ENCODE measurements at places on chromosomes 2 and 18.

GRCh38 chr2:112721819-112722522, 1.2 kb downstream of the NT5DC4 start:
- DNase-seq: no peak

DNA sequence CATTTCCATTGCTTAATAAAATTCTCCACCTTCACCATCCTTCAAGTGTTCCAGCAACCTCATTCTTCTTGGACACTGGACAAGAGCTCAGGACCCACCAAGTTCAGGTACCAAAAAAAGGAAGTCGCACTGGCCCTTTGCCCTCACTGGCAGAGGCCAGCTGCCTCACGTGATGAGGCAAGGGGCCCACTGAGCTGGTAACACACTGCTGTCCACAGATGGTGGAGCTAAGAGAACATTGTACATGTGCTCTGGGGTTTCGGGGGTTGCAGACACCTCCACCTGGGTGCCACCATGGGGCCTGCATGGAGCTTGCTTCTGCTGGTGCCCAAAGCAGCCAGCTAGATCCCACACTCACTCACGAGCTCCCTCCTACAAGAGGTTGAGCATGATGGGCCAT, 71.3 kb downstream of the SCG2 start:
- no peak for DNase-seq

GRCh38 chr2:224023188-224023587, 15.9 kb downstream of the SERPINE2 start:
- no peak for DNase-seq

- no peak for DNase-seq
Observed at GRCh38 chr2:144834363-144834762, 314.4 kb upstream of the ZEB2 start.

DNA sequence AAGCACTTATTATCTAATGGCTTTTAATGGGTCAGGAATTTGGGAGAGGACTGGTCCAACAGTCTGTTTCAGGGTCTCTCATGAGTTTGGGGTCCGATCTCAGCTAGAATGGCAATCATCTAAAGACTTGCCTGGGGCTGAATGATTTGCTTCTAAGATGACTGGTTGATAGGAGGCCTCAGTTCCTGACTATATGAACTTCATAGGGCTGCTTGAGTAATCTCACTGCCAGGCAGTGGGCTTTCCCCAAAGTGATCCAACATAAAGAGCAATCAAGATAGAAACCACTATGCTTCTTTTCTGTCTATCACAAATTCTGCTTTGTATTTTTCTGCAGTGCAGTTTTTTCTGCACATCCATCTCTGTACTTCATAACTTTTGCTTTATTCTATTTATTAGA, 793.5 kb upstream of the CHAC2 start:
- DNase-seq: no peak

- DNase-seq: no peak
Observed at GRCh38 chr2:14194233-14194632, 438.3 kb upstream of the LRATD1 start.

GRCh38 chr2:201320701-201321100, 36.4 kb downstream of the FLACC1 start:
- no peak for DNase-seq

DNA sequence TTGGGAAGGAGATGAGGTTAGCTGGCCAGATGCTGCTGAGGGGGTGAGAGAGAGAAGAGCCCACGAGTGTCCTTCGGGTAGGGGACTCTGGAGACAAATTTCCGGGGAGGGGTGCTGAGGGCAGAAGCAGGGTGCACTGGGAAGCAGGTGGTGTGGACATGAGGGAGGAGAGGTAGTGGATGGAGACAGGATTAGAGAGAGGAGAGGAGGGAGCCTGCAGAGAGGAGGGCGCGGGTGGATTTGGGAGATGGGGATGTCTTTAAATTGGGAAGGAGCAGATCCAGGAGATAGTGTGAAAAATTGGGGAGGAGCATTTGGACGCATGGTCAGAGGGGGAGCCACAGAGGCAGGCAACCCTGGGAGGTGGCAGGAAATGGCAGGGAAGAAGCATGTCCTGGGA, 154.7 kb downstream of the DYSF start:
- no peak for DNase-seq

- no peak for DNase-seq
Observed at GRCh38 chr2:2333076-2333475, 2.0 kb upstream of the MYT1L start.

- DNase-seq: no peak
Observed at GRCh38 chr2:161246281-161246680, 61.9 kb upstream of the PSMD14 start.

GRCh38 chr18:51448949-51449348, 251.5 kb upstream of the MEX3C start:
- no peak for DNase-seq

DNA sequence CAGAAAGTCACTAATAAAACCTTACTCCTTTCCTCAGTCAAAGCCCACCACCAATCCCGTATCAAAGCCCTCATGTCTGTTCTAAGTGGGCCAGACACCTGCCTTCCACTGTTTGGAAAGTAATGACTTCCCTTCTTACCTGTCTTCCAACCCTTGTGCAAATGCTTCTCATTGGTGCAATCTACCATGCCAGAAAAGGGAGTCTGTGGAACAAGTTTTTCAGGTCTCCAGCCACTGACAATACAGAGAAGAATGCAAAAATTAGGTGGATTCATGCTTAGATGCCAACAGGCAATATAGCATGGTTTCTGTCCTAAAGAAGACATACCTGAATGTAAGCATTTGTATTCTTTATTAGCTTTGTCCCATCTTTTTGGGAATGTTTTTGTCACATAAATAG, 1140.6 kb upstream of the LRRTM1 start:
- no peak for DNase-seq

DNA sequence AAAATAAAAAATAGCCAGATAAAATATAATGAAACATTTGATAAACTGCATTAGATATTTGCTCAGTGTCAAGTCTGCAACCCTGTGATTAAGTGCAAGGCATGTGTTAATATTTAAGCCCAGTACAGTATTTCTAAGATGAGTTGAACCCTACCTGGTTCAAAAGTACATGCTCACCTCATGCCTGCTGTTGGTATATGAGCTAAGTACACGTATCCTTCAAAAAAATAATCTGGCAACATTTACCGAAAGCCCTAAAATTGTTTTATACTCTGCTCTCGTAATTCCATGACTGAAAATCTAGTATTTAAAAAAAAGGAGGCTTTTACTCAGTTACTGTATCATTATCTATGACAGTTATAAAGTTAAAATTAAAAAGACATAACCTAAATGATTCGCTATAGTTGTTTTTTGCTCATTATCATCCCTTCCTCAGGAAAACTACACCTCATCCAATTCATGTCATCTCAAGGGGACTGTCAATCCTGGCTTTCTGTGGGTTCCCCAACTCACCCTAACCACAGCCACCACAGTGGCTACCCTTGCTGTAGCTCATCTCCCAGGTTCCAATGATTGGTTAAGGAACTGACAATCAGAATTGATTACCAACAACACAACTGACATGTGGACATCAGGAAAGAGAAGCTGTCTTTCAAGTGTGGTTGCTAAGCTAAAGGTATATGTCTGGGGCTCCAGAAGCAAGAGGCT, 10.6 kb downstream of the TLK1 start:
- no peak for DNase-seq

DNA sequence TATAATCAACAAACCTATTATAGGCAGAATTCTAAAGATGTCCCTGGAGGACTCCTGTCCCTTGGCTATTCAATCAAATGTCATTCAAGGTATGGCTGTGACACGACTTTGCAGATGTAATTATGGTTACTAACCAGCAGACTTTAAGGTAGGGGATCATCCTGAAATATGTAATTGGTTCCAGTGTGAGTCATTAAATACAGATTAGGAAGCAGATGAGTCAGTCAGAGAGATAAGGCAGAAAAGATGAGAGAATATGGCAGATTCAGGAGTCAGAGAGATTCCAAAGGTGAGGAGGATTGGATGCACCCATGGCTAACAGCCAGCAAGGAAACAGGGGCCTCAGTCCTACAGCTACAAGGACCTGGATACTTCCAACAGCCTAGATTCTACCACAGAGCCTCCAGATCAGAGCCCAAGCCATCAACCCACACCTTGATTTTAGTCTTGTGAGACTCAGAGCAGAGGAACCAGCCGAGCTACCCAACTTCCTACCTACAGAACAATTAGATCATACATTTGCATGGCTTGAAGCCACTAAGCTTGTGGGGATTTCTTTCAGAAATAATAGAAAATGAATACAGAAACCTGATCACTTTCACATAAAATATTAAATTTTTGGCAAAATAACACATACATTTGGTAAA, 11.2 kb upstream of the PROM2 start:
- no peak for DNase-seq

GRCh38 chr2:235669269-235669831, 175.5 kb downstream of the AGAP1 start:
- peak; percentile 40 for DNase-seq

- DNase-seq: no peak
Observed at GRCh38 chr2:108922141-108922915, 66.7 kb downstream of the EDAR start.

DNA sequence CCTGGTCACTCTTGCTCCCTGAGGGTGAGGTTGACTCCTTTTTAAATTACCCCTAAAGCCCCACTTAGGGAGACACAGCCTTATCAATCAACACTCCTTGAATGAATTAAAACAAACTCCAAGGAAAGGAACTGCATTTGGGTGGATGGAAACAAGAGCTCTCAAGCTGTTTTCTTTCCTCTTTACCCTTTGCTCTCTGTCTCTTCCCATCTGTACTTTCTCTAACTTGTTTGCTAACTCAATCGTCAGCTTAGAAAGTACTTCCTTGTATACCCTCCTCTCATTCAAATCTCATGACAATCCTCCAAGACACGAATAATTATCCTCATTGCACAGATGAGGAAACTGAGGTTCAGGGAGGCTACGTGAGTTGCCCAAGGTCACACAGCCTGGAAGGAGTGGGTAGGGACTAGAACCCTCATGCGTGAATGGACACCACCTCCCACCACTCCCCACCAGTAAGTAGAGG, 32.7 kb downstream of the ZFP36L2 start:
- no peak for DNase-seq

GRCh38 chr18:79944746-79945117, 6.7 kb downstream of the SLC66A2 start:
- DNase-seq: no peak

DNA sequence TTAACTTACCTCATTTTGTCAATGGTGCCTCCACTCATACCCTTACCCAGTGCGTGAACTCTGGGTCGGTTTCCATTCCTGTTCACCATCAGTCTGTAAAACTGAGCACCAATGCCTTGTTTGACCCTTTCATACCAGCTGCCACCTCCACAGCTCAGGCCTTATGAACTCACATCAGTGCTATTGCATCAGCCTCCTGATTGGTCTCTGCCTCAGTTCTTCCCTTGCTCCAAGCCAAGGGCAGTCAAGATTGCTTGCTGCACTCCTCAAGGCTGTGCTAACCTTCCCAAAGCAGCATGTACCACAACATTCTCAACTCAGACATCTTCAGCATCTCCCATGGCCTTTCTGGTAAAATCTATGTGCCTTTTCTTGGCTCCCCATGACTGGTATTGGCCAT, 9.3 kb downstream of the CD28 start:
- no peak for DNase-seq

DNA sequence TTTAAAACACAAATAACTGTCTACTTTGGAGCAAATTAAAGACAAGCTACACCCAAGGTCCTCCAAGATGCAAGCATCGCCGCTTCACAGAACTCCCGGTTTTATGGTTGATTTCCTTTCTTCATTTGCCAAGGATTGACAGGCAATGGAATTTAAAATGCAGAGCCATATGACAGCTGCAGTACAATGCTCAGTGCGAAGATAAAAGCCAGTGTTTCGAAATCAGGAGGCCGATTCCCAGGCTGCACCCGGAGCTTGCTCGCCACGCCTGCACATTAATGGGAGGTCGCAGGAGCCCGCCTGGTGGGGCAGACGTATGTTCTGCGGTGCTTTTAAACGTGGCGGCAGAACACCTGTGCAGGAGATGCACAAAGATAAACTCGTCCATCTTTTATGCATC, 727.6 kb upstream of the SOX11 start:
- no peak for DNase-seq

DNA sequence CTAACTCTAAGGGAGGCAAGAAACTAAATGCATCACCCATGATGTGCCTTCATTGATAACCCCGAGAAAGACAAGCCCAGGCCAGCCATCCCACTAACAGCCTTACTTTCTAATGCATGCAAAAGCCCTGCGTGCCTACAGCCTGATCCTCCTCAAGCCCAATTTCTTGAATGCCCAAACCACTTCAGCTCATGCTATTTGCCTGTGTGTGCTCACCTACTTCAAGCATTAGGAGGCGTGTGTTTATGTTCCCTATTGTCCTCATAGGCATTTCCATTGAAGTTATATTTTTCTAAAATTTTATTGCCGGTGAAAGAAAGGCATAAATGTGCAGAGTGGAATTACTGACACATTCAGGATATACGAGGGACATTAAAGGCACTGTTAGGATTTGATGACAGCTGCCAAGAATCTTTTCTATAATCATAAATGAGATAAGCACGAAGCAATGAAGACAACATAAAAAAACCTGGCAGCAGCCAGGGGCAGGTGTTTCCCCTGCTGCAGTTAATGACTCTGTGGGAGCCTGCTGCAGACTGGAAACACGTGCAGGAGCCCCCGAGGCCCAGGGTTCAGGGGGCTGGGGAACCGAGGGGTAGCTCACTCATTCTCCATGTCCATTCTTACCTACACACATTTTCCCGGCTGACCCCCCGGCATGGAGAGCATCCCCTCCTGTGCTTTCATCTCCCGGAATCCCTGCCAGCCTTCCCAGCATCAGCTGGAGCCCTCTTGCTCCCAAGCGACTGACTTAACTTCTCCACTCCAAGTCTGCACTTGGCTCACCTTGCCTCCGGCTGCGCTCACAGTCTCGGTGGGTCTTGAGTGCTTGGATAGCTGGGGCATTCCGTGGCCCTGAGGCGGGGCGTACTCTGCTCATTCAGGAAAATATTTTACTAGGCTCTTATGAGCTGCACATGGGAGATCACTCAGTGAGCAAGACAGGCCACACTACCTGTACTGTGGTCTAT, 292.3 kb upstream of the SIX2 start:
- no peak for DNase-seq

GRCh38 chr2:86134709-86135108, 28.7 kb downstream of the PTCD3 start:
- no peak for DNase-seq

- DNase-seq: no peak
Observed at GRCh38 chr18:44548291-44549221, 132.1 kb upstream of the SETBP1 start.
